ENCODE measurements at places on chromosomes 2 and 18. TPM values are rescaled to one million over a fixed set of nuclear protein-coding genes. Genes with fewer than 3 reads are reported as not detected.

DNA sequence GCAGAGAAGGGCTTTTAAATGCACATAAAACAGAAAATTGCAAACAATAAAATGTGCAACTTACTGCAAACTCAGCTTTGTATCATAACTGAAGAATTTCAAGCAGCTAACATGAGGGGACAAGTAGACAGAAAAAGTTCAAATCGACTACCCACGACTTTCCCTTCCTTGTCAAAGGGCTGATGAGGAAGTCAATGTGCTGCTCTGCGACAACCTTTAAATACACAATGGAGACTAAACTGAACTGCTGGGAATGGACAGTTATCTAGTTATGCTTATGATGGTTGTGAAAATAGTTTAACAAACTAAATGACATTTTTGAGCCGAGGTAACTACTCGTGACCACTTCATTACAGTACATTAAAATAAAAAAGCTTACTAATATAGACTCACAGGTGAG, 84.1 kb downstream of the INO80D start:
- no peak for DNase-seq
- H3K4me1 ChIP-seq = no peaks in the 10 kb centered on the region
- no peak overlapping the region for H3K27ac ChIP-seq
- H3K4me3 ChIP-seq = no peak overlapping the region

GRCh38 chr2:174076975-174077374, 111.8 kb upstream of the SP3 start:
- no peaks in the 10 kb centered on the region for H3K27me3 ChIP-seq
- H3K27ac ChIP-seq = no peak overlapping the region
- H3K36me3 ChIP-seq = no peaks in the 10 kb centered on the region
- H3K4me3 ChIP-seq = no peak overlapping the region

- no peaks in the 10 kb centered on the region for H3K4me1 ChIP-seq
- no peaks in the 10 kb centered on the region for H3K27me3 ChIP-seq
- no peak for DNase-seq
- no peak overlapping the region for H3K27ac ChIP-seq
- no peak overlapping the region for H3K4me3 ChIP-seq
Measured at GRCh38 chr18:22951823-22952222, 18.7 kb downstream of the RBBP8 start.

- H3K36me3 ChIP-seq = no peaks in the 10 kb centered on the region
- no peak overlapping the region for H3K4me3 ChIP-seq
- no peak overlapping the region for H3K27ac ChIP-seq
- H3K4me1 ChIP-seq = peaks cover 41% of the 10 kb centered on the region
Measured at GRCh38 chr2:12173271-12173942, 427.0 kb downstream of the LPIN1 start.

- H3K27me3 ChIP-seq = no peaks in the 10 kb centered on the region
- H3K4me1 ChIP-seq = no peaks in the 10 kb centered on the region
- no peak overlapping the region for H3K27ac ChIP-seq
- H3K36me3 ChIP-seq = no peaks in the 10 kb centered on the region
- no peak for DNase-seq
Measured at GRCh38 chr2:84556190-84556589, 39.9 kb downstream of the DNAH6 start.

GRCh38 chr2:100563407-100564247, 834 bp downstream of the PDCL3 start:
- H3K27me3 ChIP-seq = no peaks in the 10 kb centered on the region
- peaks cover 13% of the 10 kb centered on the region for H3K4me1 ChIP-seq
- H3K27ac ChIP-seq = peak overlapping the region; percentile 90
- peak overlapping the region; percentile 79 for H3K4me3 ChIP-seq
- peaks cover 3% of the 10 kb centered on the region for H3K36me3 ChIP-seq

- no peaks in the 10 kb centered on the region for H3K4me1 ChIP-seq
- no peak overlapping the region for H3K27ac ChIP-seq
- no peak overlapping the region for H3K4me3 ChIP-seq
- H3K27me3 ChIP-seq = no peaks in the 10 kb centered on the region
- no peaks in the 10 kb centered on the region for H3K36me3 ChIP-seq
Measured at GRCh38 chr18:8769509-8770095, 64.2 kb downstream of the MTCL1 start.

DNA sequence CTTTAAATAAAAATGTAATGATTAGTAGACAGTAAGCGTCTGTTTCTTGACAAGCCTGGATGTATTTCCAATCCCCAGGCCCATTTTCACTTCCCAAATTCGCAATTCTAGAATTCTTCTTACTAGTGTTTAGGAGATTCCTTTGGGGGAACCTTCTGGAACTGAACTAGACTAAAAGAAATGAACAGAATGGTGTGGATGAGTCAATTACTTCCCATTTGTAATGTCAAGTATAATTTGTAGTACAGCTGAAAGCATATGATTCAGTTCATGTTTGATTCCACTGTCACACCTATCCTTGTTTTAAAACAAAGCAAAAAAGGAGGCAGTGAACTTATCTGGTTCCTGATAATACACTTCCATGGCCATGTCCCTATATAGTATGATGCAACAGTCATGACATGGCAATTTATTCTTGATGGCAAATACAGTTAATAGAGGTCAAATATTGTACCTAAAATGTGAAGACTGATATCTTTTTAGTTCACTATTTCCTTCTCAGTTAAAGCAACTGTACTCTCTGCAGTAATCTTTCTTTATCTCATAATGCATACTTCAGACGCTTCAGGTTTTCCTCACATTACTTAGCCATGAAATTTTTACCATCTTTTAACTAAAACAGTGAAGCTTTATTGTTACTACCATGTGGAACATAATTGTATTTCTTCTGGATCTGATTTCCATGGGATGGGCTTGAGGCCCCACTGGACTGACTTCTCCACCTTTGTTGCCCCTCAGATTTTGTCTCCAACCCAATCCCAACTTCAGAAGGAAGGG, 2.0 kb downstream of the IDH1 start:
- no peaks in the 10 kb centered on the region for H3K27me3 ChIP-seq
- H3K4me3 ChIP-seq = no peak overlapping the region
- H3K36me3 ChIP-seq = no peaks in the 10 kb centered on the region
- DNase-seq = no peak

DNA sequence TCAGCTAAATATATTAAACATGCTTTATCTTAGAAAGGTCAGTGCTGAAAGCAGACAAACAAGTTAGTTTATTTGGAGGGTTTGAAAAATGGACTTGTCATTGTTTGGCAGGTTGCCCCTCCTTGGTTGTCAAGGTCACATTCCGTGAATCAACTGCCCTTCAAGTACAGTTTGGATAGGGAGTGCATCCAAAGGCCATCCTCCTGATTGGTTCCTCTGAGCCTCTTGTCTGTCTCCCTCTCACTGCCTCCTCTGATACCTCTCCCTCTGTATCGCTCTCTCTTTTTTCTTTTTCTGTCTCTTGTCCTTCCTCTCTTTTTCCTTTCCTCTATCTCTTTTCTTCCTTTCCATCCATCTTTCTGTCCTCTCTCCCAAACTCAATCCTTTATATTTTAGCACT, 5.4 kb downstream of the ITGAV start:
- H3K36me3 ChIP-seq = no peaks in the 10 kb centered on the region
- no peaks in the 10 kb centered on the region for H3K27me3 ChIP-seq
- peaks cover 25% of the 10 kb centered on the region for H3K4me1 ChIP-seq
- H3K27ac ChIP-seq = no peak overlapping the region
- no peak for DNase-seq

- H3K27ac ChIP-seq = no peak overlapping the region
- H3K4me3 ChIP-seq = no peak overlapping the region
- H3K36me3 ChIP-seq = peaks cover 7% of the 10 kb centered on the region
- DNase-seq = no peak
Measured at GRCh38 chr2:38690499-38691420, 24.8 kb downstream of the GALM start.

- peak overlapping the region; percentile 77 for H3K27ac ChIP-seq
- no peaks in the 10 kb centered on the region for H3K27me3 ChIP-seq
- H3K4me3 ChIP-seq = no peak overlapping the region
- DNase-seq = no peak
Measured at GRCh38 chr2:62303788-62304187, 107.9 kb downstream of the B3GNT2 start.

GRCh38 chr2:128593879-128594650, 275.4 kb upstream of the HS6ST1 start:
- no peaks in the 10 kb centered on the region for H3K36me3 ChIP-seq
- no peaks in the 10 kb centered on the region for H3K27me3 ChIP-seq
- no peak overlapping the region for H3K4me3 ChIP-seq
- no peak for DNase-seq
- no peak overlapping the region for H3K27ac ChIP-seq

DNA sequence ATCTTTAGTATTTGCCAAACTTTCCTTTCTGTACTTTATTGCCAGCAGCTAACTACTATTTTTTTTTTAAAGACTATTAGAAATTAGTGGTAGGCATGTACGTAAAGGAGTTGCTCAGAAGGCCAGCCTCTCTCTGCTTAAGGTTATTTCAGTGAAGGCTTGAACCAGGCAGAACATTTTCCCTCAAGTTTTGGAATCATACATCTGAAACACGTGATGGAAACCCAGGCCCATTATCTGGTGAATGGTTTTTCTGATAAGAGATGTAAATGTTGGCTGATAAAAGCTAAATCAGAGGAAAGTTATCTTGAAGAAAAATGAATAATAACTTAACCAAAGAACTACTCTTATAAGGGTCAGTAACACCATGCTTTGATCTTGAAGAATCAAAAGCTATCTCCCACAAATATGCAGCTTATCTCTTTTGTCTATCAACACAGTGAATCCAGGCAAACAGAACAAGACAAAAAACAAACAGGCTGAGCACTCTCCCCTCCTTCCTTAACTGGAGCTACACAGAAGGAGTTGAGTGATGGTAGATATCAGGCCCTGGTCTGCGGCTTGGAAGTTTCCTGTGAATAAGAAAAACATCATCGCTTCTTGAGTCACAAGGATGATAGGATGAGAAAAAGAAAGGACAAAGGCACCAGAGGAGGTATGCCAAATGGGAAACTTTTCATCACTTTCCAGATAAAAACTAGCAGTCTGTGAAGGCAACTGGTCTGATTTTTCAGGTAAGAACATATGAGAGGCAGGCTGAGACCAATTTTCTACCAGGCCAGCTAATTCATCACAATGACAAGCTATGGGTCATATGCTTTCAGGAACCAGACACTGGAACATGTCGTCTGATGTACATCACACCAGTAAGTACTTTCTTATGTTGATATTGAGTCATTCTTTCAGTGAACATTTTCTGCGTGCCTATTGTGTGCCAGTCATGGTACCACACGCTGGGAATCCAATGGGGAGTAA, 88.4 kb upstream of the STK17B start:
- DNase-seq = no peak
- H3K4me1 ChIP-seq = peaks cover 13% of the 10 kb centered on the region
- H3K27ac ChIP-seq = peak overlapping the region; percentile 3
- no peaks in the 10 kb centered on the region for H3K27me3 ChIP-seq

- DNase-seq = no peak
- H3K27me3 ChIP-seq = no peaks in the 10 kb centered on the region
- no peaks in the 10 kb centered on the region for H3K4me1 ChIP-seq
- no peak overlapping the region for H3K27ac ChIP-seq
Measured at GRCh38 chr18:78080081-78080480, 830.4 kb downstream of the GALR1 start.

DNA sequence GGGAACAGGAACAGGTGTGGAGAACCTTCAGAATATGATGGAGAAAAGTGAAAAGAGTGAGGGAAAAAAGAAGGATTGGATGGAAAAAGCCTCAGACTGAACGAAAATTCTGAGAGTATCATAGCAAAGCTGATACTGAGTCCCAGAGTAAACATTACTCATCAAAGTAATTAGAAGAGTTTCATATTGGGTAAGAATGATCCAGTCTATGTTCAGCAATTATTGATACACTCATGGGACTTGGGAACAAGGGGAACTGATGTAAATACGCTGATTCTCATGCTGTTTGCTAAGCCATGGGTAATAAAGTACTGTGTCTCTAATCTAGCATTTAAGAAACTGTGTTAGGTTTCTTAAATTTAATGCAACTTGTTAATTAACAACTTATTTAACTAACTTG, 219.9 kb upstream of the NOL4 start:
- no peak overlapping the region for H3K27ac ChIP-seq
- H3K36me3 ChIP-seq = no peaks in the 10 kb centered on the region
- DNase-seq = no peak
- no peak overlapping the region for H3K4me3 ChIP-seq

DNA sequence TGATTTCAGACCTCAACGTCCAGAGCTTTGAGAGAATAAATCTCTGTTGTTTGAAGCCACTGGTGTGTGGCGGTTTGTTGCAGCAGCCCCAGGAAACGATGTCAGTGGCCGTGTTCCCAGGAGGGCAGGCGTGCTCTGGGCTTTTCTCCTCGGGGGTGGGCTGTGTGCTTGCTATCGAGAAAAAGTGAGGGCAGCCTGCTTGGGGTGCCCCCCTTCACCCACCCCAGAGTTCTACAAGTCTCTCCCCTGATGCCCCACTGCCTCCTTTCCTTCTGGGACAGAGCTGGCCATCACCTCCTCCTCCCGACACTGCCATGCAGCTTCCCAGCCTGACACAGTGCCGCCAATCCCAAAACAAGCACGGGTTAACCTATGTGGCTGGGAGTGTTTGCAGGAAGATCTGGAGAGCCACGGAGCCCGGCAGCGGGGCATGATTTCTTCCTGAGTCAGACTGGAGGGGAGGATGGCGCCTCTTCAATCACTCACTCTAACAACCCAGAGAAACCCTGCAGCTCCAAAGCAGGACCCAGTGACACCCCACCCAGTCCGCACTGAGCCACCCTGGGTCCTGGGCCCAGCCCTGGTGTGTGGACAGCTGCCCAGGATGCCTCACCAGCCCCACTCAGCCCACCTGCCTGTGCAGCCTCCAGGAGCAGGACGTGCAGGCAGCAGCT, 213.7 kb upstream of the RAB6C start:
- H3K4me3 ChIP-seq = no peak overlapping the region
- DNase-seq = no peak
- no peaks in the 10 kb centered on the region for H3K27me3 ChIP-seq
- H3K27ac ChIP-seq = no peak overlapping the region
- H3K36me3 ChIP-seq = no peaks in the 10 kb centered on the region

GRCh38 chr2:104200533-104201168, 653.3 kb upstream of the POU3F3 start:
- no peaks in the 10 kb centered on the region for H3K36me3 ChIP-seq
- no peaks in the 10 kb centered on the region for H3K27me3 ChIP-seq
- no peak overlapping the region for H3K27ac ChIP-seq
- no peak for DNase-seq
- no peaks in the 10 kb centered on the region for H3K4me1 ChIP-seq

Gene SPATA3
- not detected for total RNA-seq

Gene GKN2
- total RNA-seq = 195 TPM

Gene RAX
- not detected for total RNA-seq

Gene AQP12A
- total RNA-seq = not detected

Gene LHCGR
- total RNA-seq = 0.72 TPM

Gene SULT1C2
- 7.7 TPM for total RNA-seq

Gene TTN
- 38.5 TPM for total RNA-seq

Gene HOXD10
- not detected for total RNA-seq

Gene RBKS
- 3.3 TPM for total RNA-seq

Gene FSIP2
- 0.40 TPM for total RNA-seq

Gene ALLC
- not detected for total RNA-seq

Gene VWA3B
- 5.2 TPM for total RNA-seq

Gene TLX2
- total RNA-seq = not detected
